Activated gamma-delta T cell treated with anti-CD3 and anti-CD28 coated beads, Interleukin-2, amount 50 U/mL, for 16 hours (primary cell): ENCODE measurements at places on chromosomes 1 and 21.

- no peak for DNase-seq
Observed at GRCh38 chr1:17725084-17725719, 29.9 kb upstream of the ACTL8 start.

DNA sequence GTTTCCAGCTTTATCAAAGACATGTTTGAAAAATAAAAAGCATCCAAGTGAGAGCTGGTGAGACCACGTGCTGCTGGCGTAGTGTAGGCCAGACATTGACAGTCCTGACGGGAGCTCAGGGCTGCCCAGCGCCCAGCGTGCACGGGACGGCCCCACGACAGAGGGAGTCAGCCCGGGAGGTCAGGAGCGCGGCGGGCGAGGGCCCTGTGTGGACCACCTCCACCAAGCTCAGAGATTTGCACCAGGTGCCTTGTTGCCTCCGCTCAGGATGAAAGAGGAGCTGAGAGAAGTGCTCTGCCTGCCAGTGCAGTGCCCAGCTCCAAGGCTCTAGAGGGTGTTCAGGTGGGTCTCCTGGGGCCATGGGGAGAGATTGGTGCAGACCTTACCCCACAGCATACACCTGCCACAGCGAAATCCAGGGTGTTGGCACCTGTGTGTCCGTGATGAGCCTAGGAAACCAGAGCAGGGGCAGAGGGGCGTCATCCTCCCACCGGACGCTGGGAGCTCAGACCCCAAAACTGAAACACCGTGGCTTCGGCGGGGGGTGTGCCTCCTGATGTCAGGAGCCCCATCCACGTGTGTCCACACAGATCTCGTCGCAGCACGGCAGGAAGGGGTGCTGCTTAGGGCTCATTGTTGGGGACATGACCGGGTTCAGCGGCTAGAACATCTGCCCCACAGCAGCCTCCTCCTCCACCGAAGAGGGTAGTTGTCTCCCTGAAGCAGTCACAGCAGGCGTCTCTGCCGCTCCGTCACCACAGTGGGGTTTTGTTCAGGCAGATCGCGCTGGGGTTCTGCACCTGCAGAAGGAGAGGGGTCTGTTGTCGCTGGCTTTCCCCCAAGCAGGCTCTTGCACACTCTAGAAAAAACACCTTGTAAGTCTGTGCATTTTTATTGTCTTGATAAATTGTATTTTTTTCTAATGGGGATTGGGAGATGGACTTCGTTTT lies 64.2 kb downstream of the POFUT2 start:
- no peak for DNase-seq

DNA sequence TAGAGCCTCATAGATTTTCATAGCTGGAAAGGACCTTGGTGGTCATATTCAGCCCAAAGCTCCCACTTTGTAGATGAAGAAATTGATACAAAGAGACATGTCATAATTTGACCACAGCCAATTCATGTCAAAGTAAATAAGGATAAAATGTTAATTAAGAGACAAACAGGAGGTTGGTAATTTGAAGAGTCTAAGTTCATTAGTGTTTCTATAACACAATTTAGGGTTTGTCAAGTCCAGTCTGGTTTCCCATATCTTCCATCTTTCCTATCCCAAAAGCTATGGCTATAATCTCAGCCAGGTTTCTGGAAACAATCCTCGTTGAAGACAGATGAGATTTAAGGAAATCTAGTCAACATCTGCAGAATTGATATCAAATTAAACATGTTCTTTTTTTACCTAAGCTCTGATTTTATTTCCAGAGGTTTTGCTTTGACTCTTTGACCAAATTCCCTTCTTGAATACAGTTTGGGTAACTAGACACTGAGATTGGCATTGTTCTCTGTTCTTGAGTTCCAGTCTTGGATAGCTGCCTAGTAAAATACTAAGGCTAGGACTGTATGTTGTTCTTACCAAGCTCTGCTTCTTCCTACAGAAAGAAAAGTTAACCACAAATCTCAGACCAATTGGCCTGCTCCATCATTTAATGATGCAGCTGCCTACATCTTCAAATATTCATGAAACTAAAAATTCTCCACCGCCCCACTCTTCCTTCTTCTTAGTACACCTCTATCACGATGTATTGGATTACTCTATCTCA lies 62.0 kb downstream of the SLC44A5 start:
- DNase-seq: no peak

DNA sequence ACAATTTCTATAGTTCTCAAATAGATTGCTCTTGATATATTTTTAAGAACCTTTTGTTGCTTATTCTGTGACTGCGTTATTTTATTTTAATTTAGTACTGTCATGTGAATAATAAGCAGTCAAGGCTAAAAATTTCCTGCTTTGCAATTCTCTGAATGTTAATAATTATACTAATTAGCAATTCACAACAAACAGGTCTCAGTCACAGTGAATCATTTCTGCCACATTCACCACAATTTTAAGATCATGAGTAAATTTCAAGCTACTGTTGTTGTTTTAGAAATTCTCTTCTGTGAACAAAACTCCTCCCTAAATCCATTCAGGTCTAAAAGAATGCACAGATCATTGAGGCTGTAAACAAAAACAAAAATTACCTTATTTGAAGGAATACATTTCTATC lies 339.6 kb upstream of the DPYD start:
- no peak for DNase-seq

DNA sequence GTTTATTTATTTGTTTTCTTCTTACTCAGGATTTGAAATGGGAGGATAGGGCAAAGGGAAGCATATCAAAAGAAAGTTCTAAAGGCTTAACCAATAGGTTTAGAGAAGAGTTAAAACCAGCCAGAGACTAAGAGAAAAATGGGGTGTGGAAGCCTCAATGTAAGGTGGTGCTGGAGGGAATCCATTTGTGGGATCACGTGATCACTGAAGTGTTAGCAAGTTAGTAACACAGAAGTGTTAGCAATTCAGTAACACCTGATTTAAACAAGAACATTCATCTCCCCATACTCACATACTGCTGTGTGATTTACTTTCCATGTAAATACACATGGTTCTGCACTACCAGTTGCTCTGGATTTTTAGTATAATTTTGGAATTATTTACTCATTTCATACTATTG lies 451.2 kb downstream of the DISC1 start:
- no peak for DNase-seq

DNA sequence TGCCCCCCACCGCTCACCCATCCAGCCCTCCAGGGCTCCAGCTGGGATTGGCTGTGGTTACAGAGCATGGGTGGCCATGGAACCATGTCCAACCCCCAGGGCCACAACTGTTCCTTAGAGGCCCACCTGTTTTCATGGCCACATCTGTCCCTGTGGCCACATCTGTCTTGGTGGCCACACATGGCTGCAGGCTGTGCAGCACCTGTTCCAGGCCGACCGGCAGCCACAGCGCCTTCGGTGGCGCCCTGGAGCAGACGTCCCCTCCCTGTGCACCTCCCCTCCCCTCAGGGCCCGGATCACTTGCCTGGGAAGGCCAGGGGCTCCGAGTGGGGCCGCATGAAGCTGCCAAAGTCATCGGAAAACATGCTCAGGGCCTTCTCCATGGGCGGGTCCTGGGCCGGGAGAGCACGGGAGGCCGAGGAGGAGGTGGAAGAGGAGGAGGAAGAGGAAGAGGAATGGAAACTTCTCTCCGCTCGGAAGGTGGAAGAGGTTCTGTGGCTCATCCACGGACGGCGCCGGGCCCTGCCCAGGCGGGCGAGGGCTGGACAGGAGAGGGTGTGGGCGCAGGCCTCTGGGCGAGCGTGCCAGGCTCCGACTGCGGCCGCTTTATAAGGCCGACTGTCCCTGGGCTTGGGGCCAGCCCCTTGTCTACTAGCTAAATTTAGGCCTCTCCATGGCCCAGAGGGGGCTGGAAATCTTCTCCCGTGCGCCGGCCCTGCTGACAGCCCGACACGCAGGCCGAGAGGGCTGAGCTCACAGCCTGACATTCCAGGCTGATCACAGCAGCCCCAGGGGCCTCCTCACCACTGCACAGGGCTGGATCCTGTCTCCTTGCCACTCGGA lies at the start of gene HSPB7:
Gene HSPB7 (minus strand): TSS at position 583 of the 843 bp plus-strand sequence. CDS start 80 bp downstream, at position 503.
- no peak for DNase-seq

DNA sequence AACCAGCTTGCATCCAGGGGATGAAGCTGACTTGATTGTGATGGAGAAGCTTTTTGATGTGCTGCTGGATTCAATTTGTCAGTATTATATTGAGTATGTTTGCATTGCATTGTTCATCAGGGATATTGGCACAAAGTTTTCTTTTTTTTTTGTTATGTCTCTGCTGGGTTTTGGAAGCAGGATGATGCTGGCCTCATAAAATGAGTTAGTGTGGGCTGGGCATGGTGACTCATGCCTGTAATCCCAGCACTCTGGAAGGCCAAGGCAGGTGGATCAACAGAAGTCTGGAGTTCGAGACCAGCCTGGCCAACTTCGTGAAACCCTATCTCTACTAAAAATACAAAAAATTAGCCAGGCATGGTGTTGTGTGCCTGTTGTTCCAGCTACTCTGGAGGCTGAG lies 8.6 kb downstream of the OR2L3 start:
- no peak for DNase-seq
